Bronchial epithelial cell (primary cell): ENCODE measurements at places on chromosomes 16 and 17. TPM values are rescaled to one million over a fixed set of nuclear protein-coding genes. Genes with fewer than 3 reads are reported as not detected.

GRCh38 chr16:56389554-56389953 is 35.8 kb downstream of the AMFR start:
- peak; percentile 83 for DNase-seq

DNA sequence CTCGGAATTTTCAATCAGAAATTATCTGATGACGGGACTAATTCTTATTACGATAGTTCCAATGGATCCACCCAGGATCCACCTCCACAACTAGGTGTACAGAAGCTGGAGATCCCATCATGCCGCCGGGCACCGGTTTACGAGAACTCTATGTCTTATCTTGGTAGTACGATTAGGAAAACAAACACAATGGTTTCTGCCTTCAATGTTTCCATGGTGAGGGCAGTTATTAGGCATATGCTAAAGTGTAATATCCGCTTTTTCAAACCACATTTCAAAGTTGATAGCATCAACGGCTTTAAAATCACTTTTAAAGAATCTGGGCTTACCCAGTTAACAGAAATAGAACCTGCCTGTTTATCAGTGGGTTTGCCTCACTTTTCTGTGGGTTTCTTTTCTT is 705.7 kb downstream of the MAF start:
- no peak for DNase-seq

- DNase-seq, result no peak
Measured at GRCh38 chr17:38329808-38330730, 13.7 kb downstream of the GPR179 start.

DNA sequence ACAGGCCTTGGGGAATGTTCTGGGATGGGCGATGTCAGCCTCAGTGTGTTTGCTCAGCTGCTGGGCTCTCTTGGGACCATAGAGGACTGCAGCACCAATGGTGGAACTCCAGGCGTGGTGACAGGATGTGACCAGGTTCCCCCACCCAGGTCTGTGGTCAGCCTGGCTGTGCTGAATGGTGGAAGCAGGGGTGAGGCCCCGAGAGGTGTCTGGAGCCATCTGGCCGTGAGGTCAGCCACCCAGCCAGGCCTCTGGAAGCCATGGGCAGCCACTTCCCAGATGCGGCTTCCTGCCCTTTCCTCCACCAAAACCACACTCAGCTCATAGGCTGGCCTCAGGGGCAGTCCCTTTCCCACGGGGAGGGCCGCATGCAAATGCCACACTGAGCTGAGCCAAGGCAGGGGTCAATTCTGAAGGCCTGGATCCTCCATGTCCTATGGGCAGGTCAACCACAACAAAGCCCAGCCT is 7.8 kb upstream of the MAPK7 start:
- DNase-seq, result no peak

GRCh38 chr16:23339787-23340186 is 37.7 kb downstream of the SCNN1B start:
- peak; percentile 47 for DNase-seq

DNA sequence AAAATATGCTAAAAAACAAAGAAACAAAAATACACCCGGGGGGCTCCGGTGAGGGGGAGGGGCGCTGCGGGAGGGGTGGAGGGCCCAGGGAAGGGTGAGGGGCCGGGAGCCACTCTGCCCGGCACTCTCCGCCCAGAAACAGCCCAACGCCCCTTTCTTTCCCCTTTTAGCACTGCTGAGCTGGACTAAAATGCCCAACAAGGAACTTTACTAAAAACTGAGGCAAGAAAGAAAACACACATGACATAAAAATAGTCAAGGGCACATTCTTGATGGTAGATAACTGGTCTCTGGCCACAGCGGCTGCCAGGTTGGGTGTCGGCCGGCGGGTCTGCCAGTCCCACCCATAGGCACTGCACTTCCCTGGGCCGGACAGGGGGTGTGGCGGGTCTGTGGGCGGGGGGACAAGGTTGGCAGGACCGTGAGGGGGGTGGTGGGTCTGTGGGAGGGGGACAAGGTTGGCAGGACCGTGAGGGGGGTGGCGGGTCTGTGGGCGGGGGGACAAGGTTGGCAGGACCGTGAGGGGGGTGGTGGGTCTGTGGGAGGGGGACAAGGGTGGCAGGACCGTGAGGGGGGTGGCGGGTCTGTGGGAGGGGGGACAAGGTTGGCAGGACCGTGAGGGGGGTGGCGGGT is 20.9 kb downstream of the METRNL start:
- DNase-seq, result no peak

- no peak for DNase-seq
Measured at GRCh38 chr17:7114875-7115614, 423 bp upstream of the ASGR2 start.

GRCh38 chr17:4880857-4881256 is 18.5 kb upstream of the C17orf107 start:
- DNase-seq, result no peak

- no peak for DNase-seq
Measured at GRCh38 chr16:88844419-88845036, 12.2 kb downstream of the GALNS start.

GRCh38 chr17:4116516-4116915 is 26.3 kb downstream of the ZZEF1 start:
- DNase-seq, result no peak

MEIOC gene
- total RNA-seq, result not detected in 2 replicates

ASGR2 gene
- total RNA-seq, result not detected in 2 replicates

CCL17 gene
- total RNA-seq, result not detected in 2 replicates

C16orf92 gene
- not detected in 2 replicates for total RNA-seq
